ENCODE measurements at places on chromosomes 5 and 9.

GRCh38 chr9:70255486-70255885, 3.3 kb upstream of the SMC5 start:
- DNase-seq = no peak

- peak; percentile 20 for DNase-seq
Measured at GRCh38 chr5:135016861-135017290, 17.2 kb downstream of the PITX1 start.

- DNase-seq = no peak
Measured at GRCh38 chr5:43233946-43234345, 41.9 kb downstream of the NIM1K start.

DNA sequence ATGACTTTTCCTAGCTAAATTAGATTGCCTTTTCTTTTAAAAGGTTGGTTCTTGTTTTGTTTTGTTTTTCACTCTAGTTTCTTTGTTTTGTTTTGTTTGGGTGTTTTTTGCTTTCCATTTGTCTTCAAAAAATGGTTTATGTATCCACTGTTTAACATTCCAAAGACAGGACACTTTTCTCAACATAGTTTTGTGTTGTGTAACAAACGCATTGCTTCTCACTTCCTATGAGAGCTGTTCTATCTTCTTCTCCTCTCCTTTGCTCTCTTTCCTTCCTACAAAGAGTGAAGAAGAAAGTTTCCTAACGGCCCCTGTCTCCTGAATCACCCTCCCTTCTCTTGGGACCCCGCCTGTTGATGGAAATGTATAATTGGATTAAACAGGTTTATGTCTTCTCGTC, 539.7 kb downstream of the ACTL7B start:
- no peak for DNase-seq

- no peak for DNase-seq
Measured at GRCh38 chr9:20526500-20527319, 95.6 kb downstream of the MLLT3 start.
